Mesenchymal stem cell (in vitro differentiated cells and primary cell): ENCODE measurements at places on chromosomes 3 and 15.

DNA sequence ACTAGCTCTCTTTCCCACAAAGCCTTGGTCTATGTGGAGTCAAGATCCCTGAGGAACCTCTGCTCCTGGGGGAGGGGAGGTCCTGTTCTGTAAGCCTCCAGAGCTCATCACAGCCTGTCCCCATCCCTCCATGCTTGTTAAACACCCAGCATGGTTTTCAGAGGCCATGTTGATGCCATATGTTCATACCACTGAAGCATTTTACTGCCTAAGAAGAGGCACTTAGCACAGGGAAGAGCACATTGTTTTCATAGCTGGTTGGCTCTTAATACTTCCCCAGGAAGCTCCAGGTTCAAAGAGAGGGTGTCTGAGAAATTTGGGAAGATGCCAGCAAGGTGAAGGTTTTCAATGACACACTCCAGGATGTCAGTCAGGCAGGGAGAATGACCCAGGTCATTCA, 25.6 kb downstream of the CPNE4 start:
- DNase-seq, result no peak

DNA sequence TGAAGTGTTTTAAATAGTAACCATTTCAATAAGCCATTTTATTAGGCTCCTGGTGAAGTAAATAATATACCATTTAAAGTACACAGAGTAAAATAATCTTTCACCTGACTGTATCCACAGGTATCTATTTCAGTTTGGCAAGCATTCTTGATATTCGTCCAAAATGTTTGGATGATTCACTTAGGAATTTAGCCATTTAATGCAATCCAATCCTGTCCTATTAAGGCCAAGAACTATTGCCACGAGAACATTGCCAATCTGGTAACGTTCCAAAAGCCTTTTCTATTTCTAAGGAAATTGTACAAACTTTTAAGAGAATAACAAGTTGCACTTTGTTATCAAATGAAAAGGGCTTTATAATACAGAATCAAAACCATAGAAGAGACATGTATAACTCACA, 209.8 kb upstream of the THRB start:
- DNase-seq, result no peak

GRCh38 chr15:47206358-47206978, 510.8 kb upstream of the SEMA6D start:
- no peak for DNase-seq

DNA sequence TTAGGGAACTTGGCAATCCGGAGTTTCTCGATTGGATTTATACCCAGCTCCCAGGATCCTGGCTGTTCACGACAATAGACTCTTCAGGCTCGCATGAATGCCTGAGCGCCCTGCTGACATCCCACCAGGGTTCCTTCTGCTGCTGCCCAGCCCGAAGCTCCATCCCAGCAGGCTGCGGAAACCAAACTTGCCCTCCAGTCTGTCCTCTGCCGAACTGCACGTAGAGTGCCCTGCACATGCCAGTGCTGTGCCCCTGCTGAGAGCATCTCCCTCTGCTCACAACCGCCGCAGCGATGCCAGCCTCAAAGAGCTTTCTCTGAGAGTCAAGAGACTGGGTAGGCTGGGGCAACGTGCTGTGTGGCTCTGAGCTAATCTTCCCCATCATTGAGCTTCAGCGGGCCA, 6.9 kb downstream of the ADAMTS7 start:
- DNase-seq, result no peak

DNA sequence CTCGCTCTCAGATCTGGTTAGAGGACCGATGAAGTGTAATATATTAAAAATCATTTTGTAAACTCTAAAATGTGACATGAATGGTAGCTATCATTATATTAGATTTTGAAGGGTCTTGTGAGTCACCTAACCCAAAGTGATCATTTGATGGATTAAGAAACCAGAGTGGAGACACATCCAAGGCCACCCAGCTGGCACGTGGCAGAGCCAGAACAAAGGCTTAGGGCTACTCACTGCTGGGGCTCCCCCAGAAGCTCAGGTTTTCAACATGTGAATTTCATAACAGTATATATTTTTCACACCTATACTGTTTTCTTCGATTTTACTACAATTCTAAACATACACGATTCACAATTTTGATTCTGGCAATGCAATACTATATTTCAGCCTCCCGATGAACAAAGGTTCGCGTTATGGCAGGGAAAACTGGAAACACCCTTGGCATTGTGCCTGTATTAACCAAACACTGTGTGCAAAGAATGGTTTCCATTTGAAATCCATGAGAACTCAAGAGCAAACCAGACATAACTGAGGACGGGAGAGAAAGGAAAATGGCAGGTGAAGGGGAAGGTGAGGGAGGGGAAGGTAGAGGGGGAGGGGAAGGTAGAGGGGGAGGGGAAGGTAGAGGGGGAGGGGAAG, 88.9 kb downstream of the ADAMTS17 start:
- no peak for DNase-seq

DNA sequence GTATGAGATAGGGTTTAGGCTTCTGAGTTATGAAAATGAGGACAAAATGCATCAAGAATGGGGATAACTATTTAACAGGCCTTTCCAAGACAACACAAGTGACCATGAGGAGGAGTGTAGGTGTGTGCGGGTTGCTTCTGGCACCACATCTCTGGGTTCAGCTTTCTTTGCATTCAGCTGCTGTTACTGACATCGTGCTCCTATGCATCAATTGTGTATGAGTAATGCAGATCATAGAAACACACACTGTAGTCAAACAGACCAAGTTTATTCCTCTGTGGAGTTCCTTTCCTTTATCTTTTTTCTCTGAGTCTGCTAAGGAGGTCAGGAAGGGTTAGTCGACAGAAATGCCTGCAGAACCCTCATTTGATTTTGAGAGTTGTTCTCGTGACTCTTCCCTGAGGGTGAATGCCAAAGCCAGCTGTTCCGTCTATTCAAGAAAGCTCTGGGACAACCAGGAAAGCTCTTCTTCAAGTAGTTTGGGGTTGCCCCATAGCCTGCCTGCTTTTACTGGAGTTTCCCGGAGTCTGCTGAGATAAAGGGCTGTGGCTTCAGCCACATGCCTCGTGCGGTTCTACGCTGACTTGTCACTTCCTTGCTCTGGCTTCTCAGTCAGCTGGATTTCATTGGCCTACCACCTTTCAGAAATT, 136.7 kb upstream of the TLE3 start:
- peak; percentile 88 for DNase-seq

- DNase-seq, result no peak
Measured at GRCh38 chr3:186534113-186534669, 10.0 kb downstream of the CRYGS start.

DNA sequence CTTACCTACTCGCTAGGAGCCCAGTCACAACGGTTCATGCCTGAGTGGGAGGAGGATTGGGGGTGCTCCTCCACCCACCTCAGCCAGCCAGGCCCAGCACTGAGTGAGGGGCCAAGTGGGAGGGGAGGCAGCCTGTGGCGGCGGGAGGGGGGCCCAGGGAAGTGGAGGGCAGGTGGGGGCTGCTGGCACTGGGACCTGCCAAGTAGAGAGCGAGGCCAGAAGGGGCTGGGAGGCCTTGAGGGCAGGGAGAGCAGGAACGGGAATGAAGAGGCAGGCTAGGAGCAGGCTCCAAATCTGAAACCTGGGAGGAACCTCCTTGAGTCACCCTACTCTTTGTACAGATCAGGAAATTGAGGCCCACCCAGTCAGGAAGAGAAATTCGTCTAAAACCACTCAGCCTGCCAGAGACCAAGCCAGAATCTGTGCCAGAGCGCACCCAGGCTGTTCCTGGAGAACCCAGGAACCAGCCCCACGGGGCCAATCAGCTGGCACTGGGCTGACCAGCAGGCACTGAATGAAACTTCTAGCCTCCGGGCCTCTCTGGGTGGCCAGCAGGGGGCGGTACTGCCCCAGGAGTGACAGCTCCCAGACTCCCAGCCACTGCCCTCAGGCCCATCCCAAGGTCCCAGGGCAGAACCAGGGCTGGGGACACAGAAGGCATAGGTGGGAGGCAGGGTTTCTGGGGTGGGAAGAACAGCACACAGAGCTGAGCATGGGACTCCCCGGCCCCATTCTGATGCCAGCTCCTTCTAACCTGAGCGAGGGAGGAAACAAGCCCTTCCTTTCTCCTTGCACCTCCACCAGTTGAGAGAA, 14.8 kb upstream of the CYP11A1 start:
- DNase-seq, result peak; percentile 77

DNA sequence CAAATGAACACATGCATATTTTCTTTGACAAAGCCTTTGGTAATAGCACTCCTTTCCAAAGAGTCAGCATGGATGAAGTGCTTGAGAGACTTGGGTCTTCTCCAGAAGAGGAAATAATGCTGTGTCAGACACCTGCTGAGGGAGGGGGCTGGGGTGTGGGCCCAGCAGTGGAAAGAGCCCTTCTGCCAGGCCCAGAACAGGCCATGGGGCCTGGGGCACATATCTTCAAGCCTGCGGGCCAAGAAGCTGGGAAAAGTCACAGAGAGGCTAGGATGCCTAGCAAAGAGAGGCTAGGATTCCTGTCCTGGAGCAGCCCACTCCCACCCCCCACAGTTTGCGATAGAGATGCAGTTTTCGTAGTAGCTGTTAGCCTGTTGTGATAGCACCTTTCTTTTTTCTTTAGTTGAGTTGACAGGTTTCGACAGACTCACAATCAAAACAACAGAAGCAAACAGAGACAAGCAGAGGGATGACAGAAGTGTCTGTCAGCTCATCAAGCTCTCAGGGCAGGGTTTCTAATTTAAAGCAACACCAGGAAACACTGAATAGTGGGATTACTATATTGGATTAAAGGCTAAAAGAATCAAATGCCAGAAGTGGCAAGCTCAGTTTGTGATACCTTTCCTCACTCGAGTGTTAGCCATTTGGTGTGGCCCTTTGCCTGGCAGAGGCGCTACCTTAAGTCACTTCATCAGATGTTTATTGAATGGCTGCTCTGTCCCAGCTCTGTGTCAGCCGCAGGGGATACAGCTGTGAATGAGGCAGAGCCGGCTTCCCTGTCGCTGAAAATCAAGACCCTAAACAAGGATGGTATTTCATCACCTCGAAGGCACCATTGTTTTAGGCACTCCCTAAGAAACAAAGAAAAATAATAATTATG, 19.0 kb downstream of the CMTM7 start:
- no peak for DNase-seq

GRCh38 chr3:139533781-139534454, 5.6 kb downstream of the RBP1 start:
- DNase-seq, result peak; percentile 4

- no peak for DNase-seq
Measured at GRCh38 chr3:69197455-69197854, 75.1 kb upstream of the LMOD3 start.

- no peak for DNase-seq
Measured at GRCh38 chr15:67937153-67937761, 97.4 kb upstream of the RNU6-1 start.

- no peak for DNase-seq
Measured at GRCh38 chr3:183486472-183486871, 58.1 kb upstream of the MCF2L2 start.

- DNase-seq, result peak; percentile 73
Measured at GRCh38 chr15:65054333-65055200, 9.4 kb downstream of the SLC51B start.

- no peak for DNase-seq
Measured at GRCh38 chr15:99978426-99978825, 245.2 kb upstream of the LYSMD4 start.

- no peak for DNase-seq
Measured at GRCh38 chr3:87069971-87070370, 79.0 kb upstream of the VGLL3 start.

- no peak for DNase-seq
Measured at GRCh38 chr3:45275006-45275704, 49.1 kb upstream of the TMEM158 start.

- no peak for DNase-seq
Measured at GRCh38 chr15:60479361-60480110, 594 bp upstream of the ICE2 start.

- DNase-seq, result no peak
Measured at GRCh38 chr3:188437926-188438325, 284.0 kb downstream of the LPP start.

- no peak for DNase-seq
Measured at GRCh38 chr3:105496343-105496742, 129.6 kb downstream of the ALCAM start.

DNA sequence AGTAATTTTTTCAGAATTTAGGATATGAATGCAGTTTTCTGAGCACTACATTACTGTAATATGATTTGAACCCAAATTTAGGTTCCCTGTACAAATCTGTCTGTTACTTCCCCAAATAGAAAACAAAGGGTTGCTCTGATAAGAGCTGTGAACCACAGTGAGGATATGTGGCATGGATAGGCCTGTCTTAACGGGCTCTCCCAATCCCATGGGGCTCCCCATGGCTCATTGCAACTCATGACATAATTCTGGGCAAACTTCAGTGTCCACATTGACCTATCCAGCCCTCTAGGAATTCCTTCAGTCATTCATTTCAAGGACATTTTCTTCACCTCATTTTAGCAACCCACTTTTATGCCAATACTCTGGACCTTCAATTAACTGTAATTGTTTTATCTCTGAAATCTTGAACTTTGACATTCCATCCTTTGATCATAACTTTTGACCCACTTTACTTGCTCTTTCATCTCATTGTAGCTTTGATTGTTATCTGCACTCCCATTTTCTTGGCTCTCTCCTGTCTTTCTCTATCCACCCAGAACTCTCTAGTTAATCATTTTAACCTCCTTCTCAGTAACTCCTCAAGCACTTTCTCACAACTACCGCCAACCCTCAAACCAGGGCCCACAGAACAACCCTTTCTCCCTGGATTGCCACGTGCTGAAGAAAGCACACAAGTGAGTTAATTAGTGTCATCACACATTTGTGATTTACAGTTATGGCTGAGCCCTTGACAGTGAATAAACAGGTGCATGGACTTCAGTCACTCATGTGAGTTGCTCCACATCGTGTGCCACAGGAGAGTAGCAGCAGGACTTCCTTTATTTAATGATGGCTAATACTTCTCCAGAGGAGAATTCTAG, 94.9 kb upstream of the AADACL2 start:
- no peak for DNase-seq

GRCh38 chr15:100008258-100008657, 275.0 kb upstream of the LYSMD4 start:
- DNase-seq, result no peak

DNA sequence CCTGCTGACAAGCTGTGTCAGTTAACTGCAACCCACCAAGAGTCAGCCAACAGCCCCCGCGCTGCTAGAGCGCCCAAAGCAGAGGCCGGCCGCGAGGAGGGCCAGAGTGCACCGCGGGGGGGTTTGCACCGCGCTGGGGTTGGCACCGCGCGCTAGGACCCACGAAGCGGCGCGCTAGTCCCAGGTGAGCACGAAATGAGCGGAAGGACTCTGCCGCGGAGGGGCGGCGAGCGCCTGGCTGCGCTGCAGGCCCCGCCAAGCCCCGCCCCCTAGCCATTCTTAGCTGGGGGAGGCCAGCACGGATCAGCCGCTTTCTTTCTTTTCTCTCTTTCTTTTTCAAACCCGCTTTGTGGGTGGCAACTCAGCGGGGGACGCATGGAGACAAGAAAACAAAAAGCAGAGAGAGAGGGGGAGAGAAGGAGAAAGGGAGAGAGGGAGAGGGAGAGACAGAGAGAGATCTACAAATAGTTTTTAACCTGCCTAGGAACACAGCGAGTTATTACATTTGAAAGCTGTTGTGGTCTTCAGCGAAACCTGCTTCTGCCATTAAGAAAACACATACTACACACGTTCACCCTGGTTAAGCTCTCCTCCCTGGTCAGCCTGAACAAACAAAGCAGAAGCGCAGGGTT, 6.9 kb upstream of the FOXB1 start:
- no peak for DNase-seq

- no peak for DNase-seq
Measured at GRCh38 chr15:45980366-45980765, 345.5 kb downstream of the SQOR start.
